Kidney (tissue), 22 donors: ENCODE measurements at places on chromosomes 5 and 9. TPM values are rescaled to one million over a fixed set of nuclear protein-coding genes. Genes with fewer than 3 reads are reported as not detected.

DNA sequence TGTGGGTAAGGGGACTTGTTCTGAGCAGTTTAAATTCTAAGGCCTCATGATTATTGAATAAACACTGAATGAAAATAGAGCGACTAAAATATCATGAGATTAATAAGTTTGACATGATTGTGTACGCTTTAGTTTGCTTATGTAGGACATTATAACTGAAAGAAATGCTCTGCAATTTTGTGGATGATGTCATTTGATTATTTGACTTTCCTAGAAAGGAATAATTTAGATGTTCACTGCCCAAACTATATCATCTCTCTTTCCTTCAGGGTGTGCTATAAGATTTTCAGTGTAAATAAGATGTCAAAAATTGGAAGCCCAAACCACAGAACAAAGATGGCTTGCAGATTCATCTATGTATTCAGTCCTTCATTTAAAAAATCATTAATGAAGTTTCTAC lies 115.7 kb upstream of the MTAP start:
- no peak for DNase-seq

DNA sequence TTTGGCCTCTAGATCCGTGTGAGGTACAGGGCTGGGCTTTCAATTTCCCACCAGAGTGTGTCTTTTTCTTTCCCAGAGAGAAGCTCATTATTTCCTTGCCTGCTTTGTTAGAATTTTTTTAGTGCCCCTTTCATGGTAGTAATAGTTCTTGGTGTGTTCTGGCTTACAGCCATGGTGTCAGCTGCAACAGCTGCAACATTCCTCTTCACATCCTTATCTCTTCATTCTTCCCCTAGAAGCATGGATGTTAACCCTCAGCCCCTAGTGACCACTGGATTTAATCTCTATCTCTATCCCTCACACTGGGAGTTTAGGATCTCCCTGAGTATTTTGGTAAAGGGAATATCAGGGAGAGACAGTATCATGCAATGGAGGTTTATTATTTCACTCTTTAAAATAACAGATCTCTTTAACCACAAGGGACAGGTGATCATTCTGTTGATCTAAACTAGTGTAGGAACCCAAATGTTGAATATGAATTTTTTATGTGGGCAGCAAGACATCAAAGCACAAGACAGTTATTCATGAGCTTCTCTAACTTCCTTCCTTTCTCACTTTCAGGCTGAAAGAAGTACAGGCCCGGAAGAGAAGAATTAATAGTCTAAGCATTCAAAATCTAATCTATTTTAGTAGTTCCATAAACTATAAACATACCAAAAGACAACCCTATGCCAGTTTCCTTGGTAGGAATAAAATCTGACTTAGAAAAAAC lies 160.2 kb downstream of the FAM170A start:
- DNase-seq, result no peak

DNA sequence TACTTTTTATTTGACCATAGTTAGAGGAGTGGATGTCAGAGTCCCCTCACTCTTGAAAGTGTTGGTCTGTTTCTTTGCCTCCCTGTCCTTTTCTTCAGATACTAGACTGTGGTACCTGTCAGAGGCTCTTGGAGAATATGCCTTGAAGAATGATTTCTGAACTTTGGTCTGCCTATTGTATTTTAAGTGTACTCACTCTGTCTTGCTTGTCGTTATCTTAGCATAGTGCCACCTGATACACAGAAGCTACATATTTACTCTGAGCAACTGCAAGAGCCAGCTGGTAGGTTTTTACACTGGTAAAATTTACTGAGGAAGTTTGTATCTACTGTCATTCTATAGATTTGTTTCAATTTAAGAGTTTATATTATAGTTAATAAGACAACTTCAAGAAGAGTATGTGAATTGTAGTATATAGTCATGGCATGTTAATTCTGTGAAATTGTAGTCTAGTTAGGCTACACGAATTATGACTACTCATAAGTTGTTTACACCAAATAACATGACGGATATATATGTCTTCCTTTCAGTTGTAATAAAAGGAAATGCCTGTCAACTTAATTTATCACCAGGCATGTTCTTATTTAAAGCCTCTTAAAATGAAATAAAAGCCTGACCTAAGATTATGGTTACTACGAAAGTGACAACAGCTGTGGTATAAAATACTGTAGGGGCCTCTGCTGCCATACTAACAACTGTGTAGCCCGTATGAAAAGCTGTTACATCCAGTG lies 201.7 kb downstream of the KDM4C start:
- DNase-seq, result no peak

DNA sequence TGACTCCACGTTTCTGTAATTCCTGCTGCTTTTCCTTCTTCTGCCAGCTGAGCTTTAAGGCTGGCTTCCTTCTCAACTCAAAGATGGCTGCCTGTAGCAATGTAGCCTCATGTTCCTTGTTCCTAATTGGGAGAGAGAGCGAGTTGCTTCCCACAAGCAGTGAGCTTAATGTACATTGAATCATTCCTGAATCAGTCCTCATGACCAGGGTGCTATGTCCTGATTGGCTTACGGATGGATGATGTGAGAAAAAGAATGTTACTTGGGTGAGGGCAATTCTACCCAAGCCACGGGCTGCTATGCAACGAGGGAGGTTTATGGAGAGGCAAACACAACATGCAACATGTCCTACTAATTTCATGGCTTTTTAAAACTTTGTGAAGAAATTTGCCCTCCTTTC lies 356.2 kb downstream of the RASEF start:
- DNase-seq, result no peak

GRCh38 chr9:103902263-103902662 lies 191.8 kb upstream of the SMC2 start:
- DNase-seq, result no peak

The DDX4 gene
- polyA plus RNA-seq, result not detected

The AK8 gene
- polyA plus RNA-seq, result 6.2 TPM
